ENCODE measurements at places on chromosomes 12 and 14.

DNA sequence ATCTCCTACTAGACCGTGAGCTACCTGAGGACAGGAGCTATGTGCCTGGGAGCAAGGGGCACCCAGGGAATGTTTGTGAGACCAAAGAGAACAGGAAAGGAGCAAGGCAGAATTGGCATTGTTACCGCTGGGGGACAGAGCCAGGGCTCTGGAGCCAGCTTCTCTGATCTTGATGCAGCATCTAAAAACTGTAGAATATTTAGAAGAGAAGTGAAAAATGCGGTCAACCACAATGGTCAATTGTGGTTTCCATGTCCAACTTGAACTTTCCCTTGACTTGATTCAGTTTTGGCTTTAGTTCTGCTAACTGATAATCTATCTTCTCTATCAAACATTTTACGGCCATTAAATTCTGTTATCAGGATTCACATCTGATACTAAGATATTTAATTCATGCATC lies 201.2 kb downstream of the ANO4 start:
- DNase-seq: no peak

- DNase-seq: no peak
These were observed 206.4 kb downstream of the ERC1 start for GRCh38 chr12:1197264-1198018.

GRCh38 chr12:65902500-65902899 lies 78.2 kb downstream of the HMGA2 start:
- DNase-seq: no peak

- no peak for DNase-seq
These were observed 15.5 kb downstream of the PKP2 start for GRCh38 chr12:32881107-32881506.

DNA sequence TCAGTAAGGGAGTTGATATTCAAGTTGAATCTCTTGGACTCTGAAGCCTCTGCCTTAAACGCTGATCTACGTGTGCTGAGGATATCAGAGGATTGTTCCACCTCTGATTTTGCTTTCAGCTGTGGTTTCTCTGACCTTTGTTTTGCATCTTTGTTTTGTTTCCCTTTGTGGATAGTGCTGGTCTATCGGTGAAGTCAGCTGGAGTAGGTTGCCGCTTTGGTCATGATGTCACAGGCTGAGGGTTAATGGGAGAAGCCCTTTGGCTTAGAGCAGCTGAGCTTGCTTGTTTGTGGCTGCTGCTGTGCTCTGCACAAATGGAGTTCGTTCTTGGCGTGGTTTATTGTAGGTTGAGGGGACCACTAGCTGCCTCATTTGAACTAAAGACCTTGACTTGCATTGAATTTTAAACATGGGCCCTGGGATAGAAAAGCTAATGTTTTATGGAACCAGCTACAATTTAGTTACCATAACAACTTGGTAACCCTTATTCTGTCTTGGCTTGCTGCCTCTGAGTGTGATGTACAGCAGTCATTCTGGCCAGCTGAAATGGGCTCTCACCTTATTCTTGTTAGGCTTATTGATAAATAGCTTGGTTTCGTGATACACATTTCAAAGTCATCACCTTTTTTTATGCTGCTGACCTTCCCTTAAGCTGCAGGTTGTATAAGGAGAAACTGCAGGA lies 284.5 kb upstream of the E2F7 start:
- DNase-seq: no peak

GRCh38 chr12:14956024-14956891 lies 5.1 kb downstream of the ARHGDIB start:
- no peak for DNase-seq

DNA sequence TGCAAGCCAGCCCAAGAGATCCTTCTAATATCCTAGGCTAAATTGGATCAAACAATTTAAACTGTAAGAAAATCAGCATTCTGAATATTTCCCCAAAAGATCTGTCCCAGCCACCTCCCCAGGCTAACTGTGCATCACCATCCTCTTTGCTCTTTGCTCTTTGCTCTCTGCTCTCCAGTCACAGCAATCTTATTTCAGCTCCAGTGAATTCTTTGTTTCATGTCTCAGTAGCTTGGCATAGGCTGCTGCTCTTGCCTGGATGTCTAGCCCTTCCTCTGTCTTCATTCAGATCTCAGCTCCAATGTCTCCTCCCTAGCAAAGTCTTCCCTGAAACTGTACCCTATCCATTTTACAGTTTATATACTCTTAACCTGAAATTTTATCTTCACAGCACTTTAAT lies 399.8 kb upstream of the USP15 start:
- DNase-seq: no peak

DNA sequence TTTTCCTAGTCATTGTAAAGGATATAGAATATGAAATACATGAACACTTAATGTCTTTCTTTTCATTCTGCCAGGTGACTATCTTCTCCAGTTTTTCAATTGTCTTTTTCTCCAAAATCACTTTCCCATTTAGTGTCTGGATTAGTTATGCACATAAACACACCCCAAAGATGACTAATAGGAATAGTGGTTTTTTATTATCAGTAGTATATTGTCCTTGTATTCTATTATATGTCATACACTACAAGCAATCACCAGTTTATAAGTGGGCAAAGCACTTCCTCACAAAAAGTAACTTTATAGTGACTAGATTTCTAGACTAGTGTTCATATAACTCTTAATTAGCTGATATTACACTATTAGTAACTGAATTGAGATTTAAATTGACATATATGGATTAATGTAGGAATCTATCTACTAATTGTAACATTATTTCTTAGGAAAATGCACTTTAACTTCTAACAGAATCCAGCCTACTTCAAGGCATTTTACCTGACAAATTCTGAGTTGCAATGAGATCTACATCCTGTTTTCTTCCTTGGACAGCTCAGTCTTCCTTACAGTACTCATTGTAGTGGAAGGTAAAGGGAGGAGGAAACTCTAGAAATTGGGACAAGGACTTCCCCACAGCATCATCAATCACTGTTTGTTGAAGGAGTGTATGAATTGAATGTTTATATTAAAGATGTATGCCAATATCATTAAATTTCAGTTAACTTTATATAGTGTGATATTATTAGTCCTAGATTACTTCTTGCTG lies 186.1 kb upstream of the GARIN2 start:
- DNase-seq: no peak

GRCh38 chr12:124309744-124310143 lies 14.9 kb downstream of the RFLNA start:
- DNase-seq: no peak

Measured in stimulated activated naive CD8-positive, alpha-beta T cell treated with anti-CD3 and anti-CD28 coated beads, Interleukin-15, amount 100 ng/mL, for 72 hours (primary cell).